NCI-H2107 (cell line): ENCODE measurements at places on chromosomes 16 and 17.

GRCh38 chr17:71302721-71303549 is 817.9 kb upstream of the SOX9 start:
- no peak for DNase-seq

GRCh38 chr17:47803751-47804150 is 17.8 kb downstream of the OSBPL7 start:
- DNase-seq, result no peak

DNA sequence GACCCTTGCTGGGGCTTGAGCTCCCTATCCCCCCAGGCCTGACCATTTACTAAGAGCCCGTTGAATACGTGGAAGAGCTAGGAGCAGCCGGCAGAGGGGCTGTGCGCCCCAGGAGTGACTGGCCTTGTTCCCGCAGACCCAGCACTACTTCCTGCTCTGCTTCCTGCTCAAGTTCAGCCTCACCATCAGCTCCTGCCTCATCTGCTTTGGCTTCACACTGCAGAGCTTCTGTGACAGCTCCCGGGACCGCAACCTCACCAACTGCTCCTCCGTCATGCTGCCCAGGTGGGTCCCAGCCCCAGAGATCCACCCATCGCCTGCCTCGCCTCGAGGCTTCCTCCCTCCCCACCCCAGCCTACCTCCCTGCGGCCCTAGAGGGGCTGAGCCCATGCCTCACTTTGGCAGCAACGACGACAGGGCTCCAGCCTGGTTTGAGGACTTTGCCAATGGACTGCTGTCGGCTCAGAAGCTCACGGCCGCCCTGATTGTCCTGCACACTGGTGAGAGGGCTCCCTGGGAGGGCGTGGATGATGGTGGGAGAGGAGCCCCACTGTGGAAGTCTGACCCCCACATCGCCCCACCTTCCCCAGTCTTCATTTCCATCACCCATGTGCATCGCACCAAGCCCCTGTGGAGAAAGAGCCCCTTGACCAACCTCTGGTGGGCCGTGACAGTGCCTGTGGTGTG is 17.2 kb downstream of the CASKIN2 start:
- no peak for DNase-seq

DNA sequence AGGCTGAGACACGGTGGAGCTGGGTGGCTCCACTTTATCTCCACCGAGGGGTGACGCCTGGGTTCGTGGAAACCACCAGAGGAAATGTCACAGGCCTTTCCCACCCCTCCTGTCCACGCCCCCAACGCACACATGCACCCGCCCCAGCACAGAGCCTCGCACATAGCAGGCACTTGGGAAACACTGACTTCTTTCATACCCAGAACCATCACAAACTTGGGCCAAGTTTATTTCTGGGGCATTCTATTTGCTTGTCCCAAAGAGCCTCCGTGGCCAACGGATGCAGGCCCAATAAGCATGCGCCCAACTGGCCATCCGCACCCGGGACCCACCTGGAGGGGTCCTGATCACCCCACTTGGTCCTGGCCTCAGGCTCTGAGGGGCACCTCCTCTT is 3.3 kb downstream of the BCAR1 start:
- no peak for DNase-seq
